ENCODE measurements at places on chromosomes 5 and 9.
A peak's percentile ranks its signal among the peaks of the same experiment; 100 is the strongest.

GRCh38 chr9:26394025-26394424 lies 498.6 kb downstream of the CAAP1 start:
- DNase-seq = no peak

- DNase-seq = no peak
Observed at GRCh38 chr9:96064826-96065481, 189.5 kb downstream of the ERCC6L2 start.

GRCh38 chr5:101418713-101419118 lies 515.6 kb upstream of the ST8SIA4 start:
- DNase-seq = no peak

- peak; percentile 60 for DNase-seq
Observed at GRCh38 chr9:104907278-104907951, 20.5 kb downstream of the ABCA1 start.

GRCh38 chr5:90533794-90534193 lies 4.4 kb upstream of the LYSMD3 start:
- no peak for DNase-seq

GRCh38 chr5:124481419-124481818 lies 265.0 kb downstream of the ZNF608 start:
- DNase-seq = no peak

DNA sequence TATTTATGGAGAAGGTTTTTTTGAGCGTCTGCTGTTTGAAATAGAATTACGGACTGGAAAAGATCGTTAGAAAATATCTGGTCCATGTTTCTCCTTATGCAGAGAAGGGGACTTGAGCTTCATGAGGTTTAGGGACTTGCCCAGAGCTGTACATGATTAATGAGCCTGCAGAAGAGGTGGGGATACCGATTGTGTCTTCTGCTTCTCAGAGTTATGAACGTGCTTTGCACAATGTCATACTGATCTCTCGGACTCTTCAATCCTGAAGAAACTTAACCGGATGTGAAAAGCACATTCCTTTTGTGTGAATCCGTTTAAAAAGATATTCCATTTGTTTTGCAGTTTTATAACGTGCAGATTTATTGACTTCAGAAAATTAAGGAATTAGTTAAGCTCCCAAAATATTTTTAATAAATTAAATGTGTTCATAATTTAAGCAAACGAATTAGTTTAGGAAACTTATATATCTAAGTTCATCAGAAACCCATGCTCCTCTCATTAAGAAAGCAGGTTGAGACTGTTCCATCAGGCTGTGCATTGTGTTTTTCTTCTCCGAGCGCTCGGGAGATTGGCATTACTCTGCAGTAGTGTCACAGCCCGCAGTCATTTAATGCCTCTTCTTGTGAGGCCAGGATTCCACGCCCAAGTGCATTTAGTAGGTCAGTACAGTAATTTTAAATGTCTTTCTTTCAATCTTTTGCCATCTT lies 40.8 kb upstream of the MEF2C start:
- DNase-seq = no peak

DNA sequence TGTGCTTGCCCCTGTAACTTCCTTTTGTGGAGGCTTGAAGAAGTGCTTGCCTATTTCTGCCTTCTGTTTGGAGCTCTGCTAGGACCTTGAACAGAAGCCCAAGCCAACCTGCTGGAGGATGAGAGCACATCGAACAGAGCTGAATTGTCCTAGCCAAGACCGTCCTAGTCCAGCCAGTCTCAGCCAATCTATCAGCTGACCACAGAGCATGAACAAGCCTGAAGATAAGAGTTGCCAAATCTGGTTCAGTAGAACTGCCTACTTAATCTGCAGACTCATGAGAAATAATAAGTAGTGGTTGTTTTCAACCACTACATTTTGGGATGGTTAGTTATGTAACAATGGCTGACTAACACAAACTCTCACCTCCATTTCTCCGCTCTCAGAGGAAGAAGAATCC lies 4.4 kb upstream of the SNX2 start:
- no peak for DNase-seq

DNA sequence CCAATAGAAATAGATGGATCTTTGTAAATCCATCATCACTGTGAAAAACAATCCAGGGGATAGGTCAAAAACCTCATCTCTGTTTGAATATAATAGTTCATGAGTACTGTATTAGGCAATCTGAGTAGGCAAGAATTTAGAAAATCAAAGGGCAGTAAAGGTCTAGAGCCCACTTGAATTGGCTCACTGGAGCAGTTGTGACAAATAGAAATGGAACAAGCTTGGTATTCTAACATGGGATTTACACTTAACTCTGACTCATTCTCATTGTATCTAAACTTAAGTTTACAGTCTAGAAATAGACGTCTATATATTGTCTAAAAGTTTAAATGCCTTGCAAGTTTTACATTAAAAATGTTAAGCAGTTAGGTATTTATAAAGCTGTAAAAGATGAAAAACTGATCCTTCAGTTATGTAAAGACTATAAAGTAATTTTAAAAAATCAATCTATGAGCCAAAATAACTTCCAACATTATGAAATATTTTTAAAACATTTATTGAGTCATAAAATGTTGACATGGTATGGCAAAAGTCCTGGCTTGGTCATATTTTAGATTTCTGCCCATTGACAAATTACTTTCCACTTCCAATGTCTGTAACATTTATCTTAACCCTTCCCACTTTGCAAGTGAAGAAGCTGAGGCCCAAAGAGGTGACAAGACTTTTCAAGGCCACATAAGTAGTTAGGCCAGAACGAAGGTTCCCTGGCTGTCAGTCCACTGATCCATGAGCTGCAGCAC lies 203.7 kb upstream of the NREP start:
- DNase-seq = no peak

GRCh38 chr5:145887217-145887616 lies 14.4 kb upstream of the GRXCR2 start:
- DNase-seq = no peak

DNA sequence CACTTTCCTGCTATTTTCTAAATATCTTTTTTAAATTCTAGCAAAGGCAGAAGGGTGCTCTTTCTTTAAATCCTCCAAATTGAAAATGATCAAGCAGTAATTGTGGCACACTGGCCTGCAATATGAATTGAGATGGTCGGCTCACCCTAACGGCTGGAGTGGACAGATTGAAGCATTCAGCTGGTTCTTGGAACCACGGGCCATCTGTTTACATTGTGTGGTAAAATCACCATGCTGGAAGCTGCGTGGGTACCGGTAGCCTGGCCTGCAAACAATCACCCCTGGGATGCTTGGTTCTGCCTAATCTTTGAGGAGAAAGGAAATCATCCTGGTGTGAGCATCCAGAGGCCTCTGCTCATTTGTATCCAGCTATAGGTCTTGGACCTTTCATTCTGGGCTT lies 289.3 kb downstream of the ZNF608 start:
- DNase-seq = no peak

- DNase-seq = no peak
Observed at GRCh38 chr5:94778732-94779131, 160.3 kb downstream of the SLF1 start.

DNA sequence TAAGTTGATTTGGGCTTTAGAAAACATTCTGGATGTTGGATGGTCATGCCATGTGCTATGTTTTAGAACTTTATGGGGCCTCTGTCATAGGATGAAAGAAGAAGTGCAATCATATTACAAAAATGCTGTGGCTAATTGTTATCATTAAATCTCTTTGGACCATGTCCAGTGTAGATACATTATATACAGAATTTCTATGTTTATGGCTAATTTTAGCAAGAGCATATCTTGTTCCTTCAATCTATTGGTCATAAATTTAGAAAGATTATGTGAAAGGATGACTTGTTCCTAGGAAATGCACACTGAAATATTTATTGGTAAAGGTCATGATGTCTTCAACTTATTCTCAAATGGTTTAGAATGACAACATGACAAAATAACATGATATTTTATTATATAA lies 42.4 kb upstream of the ELL2 start:
- no peak for DNase-seq

DNA sequence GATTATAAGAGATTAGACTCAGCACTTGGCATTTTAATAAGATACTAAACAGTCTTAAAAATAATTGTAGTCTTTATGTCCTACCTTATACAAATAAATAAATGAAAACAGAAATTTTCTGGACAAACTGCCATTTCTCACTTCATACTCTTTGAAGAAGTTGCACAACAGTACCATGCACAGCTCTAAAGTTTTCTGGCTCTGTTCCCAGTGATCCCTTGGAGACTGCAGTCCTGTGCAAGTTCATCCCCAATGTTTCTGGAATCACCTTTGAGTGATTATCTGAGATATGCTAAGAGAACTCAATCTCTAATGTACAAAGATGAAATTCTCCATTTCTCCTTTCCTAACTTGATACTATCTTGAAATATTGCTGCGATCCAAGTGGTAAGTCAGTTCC lies 330.4 kb upstream of the EDIL3 start:
- no peak for DNase-seq

DNA sequence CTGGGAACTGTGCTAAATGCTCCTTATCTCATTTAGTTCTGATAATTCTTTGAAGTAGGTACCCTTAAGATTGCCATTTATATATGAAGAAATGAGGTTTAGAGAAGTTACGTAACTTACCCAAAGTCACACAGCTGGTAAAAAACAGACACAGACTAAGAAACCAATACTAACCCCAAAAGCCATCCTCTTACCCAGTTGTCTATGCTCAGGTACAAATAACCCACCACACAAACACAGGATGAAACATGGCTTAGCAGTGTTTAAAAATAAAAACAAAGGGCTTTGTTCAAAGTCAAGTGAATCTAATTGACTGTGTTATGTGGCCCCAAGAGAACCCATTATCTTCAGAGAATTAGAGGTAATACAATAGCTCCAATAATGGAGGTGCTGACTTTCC lies 37.0 kb upstream of the IL7R start:
- no peak for DNase-seq

DNA sequence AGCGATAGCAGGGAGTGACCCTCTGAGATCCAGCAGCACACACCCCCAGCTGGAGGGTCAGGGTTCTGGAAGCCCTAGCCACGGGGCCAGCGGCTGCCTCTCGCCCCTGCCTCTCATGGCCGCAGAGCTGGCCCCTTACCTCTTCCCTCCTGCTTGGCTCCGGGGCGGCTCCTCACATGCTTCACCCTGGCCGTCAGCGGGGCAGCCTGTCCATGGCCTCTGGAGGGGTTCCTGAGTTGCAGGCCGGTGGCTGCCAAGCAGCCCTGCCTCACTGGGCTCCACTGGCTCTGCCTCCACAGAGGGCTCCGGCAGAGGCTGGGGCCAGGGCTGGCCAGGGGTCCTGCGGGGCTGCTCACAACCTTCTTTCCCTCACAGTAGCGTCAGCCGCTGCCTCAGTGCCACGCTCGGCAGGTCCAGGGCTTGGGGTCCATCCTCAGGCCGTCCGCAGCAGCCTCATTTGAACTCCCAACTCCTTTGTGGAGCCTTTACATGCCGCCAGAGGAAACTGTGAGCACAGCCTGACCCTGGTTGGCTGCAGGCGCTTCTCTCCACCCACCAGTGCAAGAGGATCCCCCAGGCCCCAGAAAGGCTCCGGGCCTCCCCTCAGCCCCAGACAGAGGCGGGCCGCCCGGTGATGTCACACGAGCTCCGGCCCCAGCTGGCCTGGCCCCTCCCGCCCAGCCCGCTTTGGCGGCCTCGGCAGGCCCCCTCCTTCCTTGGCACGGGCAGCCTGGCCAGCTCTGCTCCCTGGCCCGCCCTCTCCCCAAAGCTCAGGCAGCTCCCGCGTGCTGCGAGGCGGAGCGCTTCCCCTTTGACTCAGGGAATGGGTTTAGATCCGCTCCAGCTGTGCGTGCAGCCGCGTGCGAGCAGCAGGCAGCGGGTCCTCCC lies at the start of gene ANGPTL2:
TSS of gene ANGPTL2 (minus strand) at position 460 of the 888 bp plus-strand sequence. CDS start 13,904 bp downstream, outside the sequence.
- peak; percentile 95 for DNase-seq

GRCh38 chr5:120093178-120093577 lies 370.9 kb upstream of the PRR16 start:
- DNase-seq = no peak

DNA sequence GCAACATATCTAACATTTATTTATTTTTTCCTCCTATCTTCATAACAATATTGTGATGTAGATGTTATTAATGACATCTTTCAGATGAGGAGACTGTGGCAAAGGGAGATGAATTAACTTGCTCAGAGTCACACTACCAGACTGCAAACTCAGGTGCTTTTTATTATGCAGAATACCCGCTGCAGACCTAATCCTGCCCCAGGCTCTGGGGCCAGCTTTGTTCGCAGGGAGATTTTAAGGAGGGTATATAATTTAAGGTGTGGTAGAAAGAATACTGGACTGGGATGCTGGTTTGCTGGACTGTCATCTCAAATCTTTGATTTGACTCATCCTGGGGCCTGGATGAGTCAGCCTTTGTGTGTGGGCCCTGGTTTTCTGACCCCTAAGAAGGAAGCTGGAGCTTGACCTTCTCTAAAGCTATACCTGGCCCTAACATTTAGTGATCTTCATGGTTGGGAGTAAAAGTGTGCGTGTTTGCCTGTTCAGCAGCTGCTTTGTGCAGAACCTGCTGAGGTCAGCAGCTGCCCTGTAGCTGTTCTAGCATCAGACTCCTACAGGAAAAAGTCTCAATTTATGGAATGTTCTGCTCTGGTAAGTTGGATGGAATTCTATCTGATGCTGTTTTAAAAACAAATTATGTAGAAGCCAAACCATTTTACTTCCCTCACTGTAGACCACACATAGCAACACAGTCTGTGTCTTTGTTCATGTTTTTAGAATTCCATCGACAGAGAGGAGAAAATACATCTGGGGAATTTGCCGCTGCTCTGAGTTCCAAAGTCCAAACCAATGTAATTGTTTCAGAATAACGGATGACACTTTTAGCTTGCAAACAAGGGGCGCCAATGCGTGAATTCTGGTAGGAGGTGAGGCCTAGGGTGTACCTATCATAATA lies 4.5 kb downstream of the SLC36A1 start:
- DNase-seq = no peak

GRCh38 chr5:160486573-160486972 lies 64.9 kb downstream of the PTTG1 start:
- no peak for DNase-seq

All from left ventricle myocardium superior (tissue), 1 donor.